Stimulated activated CD4-positive, alpha-beta T cell treated with anti-CD3 and anti-CD28 coated beads, Interleukin-2, amount 100 ng/mL, for 24 hours (primary cell): ENCODE measurements at places on chromosomes 4 and X.
A peak's percentile ranks its signal among the peaks of the same experiment; 100 is the strongest.

DNA sequence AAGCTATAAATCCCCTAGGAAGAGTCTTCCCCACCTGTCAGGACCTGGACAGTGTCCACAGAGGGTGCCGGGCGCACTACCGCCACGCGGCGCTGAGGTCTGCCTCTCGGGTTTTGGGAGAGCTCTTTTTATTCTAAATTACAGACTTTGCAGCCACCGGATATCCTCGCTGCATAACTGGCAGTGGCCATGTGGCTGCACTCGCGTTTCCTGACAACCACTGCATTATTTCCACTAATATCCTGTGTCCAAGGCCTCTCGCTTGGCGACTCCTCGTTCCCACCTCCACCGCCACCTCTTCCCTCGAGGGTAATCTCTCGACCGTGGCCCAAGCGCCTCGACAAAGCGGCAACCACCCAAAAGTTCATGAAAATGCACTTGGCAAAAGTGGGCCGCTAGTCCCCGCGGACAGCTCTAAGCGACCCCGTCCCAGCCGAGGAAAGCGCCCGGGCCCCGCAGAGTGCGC, 512 bp upstream of the TMEM131L start:
- DNase-seq, result peak; percentile 52

- peak; percentile 61 for DNase-seq
Observed at GRCh38 chr4:145557720-145558119, 61.5 kb upstream of the MMAA start.

DNA sequence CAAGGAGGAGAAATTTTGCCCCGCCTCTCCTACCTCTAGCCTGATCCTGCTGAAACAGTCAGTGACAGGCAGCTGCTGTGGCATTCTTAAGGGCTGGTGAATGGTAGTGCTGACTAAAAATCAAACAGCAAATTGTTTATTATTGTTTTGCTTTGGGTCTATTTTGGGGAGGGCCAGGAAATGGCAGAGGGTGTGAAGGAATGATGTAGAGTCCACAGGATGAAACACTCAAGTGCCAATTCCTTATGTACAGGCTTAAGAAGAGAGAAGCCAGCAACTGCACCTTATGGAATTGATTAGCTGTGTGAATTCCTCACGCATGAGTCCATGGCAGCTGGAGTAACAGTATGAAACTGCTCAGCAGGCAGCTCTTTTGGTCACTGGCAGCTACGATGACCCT, 39.7 kb downstream of the VEGFC start:
- no peak for DNase-seq

DNA sequence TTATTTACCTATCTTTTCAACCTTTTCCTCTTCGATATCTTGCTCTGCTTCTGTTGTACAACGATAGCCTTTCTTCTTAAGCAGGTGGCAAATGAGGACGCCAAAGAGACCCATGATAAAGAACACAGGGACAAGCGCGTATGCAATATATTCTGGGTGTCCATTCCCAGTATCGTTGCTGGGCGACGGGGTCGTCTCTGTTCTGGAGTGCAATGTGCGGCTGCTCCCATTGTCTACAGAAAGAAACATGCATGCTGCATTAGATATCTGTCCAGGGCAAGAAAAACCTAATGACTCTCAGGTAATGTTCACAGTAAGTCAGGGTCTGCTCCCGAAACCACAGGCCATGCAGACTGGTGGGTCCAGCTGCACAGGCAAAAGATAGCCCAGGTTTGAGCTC, 36.9 kb downstream of the RELL1 start:
- DNase-seq, result no peak

DNA sequence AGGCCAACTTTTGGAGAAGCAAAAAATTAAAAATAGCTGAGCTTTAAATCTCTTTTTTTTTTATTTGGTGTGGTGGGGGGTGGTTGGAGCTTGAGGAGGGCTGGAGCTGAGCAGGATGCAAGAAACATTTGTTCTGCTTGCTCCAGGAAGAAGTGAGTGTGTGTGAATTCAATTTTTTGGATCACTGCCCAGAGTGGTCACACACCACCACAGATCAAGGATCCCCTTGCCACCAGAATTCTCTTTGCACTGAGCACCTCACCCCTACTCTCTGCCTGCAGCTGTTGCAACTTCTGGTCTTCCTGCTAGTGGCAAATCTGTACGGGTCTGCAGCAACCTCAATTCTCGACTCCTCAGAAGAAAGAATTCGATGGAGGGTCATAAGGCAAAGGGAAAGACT, 19.9 kb upstream of the PLP1 start:
- DNase-seq, result no peak

- DNase-seq, result no peak
Observed at GRCh38 chrX:13208281-13208935, 111.4 kb downstream of the ATXN3L start.

DNA sequence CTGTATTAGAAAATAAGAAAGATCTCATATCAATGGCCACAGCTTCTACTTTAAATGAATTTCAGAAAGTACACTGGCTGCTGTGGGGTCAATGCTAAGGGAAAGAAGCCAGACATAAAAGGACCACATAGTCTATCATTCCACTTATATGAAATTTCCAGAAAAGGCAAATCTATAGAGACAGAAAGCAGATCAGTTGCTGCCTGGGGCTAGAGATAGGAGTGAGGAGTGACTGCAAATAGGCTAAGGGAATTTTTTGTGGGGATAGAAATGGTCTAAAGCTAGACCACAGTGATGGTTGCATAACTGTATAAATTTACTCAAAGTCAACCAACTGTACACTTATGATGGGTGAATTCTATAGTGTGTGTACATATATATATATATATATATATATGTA, 8.3 kb downstream of the GAB3 start:
- DNase-seq, result no peak

- DNase-seq, result no peak
Observed at GRCh38 chr4:173436149-173436579, 37.2 kb upstream of the SCRG1 start.
